GM12891 (cell line): ENCODE measurements at places on chromosomes 5 and 9.

- DNase-seq, result no peak
Observed at GRCh38 chr9:81885602-81886001, 42.6 kb upstream of the SPATA31D4 start.

- no peak for DNase-seq
Observed at GRCh38 chr5:178331491-178331996, 98.9 kb upstream of the PHYKPL start.

- no peak for DNase-seq
Observed at GRCh38 chr5:4699592-4699991, 440.5 kb upstream of the ADAMTS16 start.

DNA sequence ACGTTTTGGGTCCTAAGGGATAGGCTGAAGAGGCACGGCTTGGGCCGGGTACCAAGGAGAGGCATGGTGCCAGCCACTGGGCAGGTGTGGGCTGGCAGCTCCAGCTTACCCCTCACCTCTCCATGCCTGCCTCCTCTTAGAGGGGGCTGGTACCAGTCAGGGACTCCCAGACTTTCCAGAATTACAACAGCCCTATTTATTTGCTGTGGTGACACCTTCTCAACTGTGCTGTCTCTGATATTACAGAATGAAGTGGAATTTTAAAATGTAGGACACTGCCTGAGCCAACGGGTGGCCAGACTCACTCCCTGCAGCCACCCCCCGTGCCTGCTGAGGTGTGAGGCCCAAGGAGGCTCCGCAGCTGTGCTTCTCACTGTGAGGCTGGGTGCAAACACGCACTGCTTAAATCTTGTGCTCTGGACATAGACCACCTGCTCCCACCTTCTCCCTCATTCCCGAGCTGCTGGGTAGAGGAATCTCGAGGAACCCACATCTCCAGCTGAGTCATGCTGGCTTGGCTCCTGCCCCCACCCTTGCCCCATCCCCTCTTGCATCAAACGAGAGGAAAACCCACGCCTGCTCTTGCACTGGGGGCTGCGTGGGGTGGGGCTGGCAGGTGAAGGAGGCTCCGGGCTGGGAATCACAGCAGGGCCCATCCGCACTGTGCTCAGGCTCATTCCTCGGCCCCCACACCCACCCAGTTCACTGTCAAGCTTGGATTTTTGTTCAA is 47.9 kb downstream of the PRRT1B start:
- DNase-seq, result no peak

GRCh38 chr5:112930082-112930344 is 8.0 kb upstream of the REEP5 start:
- DNase-seq, result no peak

- no peak for DNase-seq
Observed at GRCh38 chr9:72309364-72310133, 55.5 kb downstream of the ZFAND5 start.

DNA sequence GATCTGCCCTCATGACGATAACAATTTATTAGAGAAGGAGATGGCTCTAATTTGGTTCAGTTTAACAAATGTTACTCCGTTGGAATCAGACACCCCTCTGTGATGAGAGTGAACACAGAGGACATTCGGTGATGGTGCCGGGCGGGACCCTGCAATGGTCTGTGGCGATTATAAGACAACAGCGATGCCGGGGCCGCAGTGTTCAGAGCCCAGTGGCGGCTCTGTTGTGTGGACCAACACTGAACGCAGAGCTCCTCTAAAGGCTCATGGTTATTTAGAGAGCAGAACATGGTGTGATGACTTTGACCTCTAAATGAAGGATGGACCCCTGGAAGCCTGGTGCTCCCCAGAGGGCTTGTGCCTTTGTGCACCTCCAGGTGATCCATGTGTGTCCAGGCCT is 21.2 kb downstream of the UBE2QL1 start:
- no peak for DNase-seq

DNA sequence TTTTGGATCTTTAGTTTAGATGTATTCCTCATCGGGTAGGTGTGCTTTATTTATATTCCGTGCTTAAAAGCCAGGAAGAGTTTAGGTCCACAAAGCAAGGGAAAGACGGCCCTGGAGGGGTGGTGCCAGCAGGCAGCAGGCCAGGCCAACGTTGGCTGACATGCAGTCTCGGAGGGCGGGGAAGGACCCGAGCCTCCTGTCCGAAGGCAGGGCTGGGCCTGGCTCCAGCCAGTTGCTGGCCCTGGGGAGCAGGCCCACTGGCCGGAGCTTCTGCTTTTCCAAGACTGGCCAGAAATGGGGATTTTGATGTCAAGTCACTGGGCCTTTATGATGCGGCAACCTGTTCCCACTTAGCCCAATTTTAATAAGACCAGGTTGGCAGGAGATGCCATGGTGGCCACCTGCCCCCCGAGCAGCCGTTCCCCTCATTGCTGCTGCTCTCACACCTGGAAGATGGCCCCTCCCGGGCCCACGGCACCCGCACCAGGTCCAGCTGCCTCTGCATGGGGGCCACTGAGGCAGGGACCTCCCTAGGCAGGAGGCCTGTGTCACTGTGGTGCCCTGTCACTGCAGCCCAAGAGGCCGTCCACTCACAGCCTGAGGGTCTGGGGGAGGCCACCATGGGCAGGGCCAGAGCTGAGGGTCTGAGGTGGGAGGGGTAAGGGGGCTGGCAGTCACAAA is 23.2 kb downstream of the LPCAT1 start:
- no peak for DNase-seq

GRCh38 chr5:132479111-132479951 is 11.2 kb downstream of the IRF1 start:
- no peak for DNase-seq

GRCh38 chr5:75047356-75047755 is 5.0 kb downstream of the GCNT4 start:
- DNase-seq, result no peak

DNA sequence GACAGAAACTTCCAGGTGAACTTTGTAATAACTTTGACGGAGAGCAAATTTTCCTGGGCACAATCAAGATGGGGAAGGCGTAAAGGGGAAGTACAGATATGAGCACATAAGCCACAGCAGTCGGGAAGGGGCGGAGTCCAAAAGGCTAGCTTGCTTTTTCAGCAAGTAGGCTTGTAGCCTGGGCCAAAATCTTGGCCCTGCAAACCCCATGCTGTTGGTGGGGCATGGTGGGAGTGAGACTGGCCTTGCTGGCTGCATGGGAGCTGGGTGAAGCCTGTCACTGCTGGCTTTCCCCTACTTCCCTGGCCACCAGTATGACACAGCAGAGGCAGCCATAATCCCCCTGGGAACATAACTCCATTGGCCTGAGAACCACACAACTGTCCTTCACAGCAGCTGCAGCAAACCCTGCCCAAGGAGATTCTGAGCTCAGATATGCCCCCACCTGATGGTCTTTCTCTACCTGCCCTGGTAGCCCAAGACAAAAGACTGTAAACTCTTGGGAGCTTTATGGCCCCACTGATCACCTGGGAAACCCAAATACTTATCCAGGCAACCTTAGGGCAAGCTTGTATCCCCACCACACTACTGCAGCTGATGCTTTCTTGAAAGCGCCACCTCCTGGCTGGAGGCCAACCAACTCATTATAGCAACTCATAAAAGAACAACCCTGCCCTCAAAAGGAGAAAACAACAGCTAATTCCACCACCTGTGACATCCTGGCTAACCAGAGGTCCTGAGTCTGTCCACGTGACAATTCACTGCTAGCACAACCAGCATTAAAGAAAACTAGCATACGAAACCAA is 24.0 kb downstream of the DCTN4 start:
- DNase-seq, result no peak

DNA sequence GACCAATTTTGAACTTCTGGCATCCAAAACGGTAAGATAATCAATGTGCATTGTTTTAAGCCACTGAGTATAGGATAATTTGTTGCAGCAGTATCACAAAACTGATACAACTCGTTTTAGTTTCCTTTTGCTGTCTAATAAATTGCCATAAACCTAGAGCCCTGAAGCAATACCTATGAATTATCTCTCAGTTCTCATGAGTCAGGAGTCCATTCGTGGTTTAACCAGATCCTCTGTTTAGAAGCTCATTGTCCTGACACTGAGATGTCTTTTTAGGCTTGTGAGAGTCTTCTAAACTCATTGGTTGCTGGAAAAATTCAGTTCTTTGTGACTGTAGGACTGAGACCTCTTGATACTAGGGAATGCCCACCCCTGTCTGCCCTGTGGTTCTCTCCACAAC is 262.9 kb downstream of the SEMA5A start:
- no peak for DNase-seq

GRCh38 chr9:127537014-127537413 is 75.1 kb upstream of the STXBP1 start:
- no peak for DNase-seq

DNA sequence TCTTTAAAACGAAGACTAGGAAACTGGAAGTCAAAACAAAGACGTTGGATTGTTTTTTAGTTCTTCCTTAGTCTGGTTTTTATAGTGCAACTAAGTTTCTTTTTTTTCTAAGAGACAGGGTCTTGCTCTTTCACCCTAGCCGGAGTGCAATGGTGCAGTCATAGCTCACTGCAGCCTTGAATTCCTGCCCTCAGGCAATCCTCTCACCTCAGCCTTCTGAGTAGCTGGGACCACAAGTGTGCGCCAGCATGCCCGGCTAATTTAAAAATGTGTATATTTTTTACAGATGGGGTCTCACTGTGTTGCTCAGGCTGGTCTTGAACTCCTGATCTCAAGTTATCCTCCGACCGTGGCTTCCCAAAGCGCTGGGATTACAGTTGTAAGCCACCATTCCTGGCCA is 27.6 kb downstream of the ZFYVE16 start:
- no peak for DNase-seq

DNA sequence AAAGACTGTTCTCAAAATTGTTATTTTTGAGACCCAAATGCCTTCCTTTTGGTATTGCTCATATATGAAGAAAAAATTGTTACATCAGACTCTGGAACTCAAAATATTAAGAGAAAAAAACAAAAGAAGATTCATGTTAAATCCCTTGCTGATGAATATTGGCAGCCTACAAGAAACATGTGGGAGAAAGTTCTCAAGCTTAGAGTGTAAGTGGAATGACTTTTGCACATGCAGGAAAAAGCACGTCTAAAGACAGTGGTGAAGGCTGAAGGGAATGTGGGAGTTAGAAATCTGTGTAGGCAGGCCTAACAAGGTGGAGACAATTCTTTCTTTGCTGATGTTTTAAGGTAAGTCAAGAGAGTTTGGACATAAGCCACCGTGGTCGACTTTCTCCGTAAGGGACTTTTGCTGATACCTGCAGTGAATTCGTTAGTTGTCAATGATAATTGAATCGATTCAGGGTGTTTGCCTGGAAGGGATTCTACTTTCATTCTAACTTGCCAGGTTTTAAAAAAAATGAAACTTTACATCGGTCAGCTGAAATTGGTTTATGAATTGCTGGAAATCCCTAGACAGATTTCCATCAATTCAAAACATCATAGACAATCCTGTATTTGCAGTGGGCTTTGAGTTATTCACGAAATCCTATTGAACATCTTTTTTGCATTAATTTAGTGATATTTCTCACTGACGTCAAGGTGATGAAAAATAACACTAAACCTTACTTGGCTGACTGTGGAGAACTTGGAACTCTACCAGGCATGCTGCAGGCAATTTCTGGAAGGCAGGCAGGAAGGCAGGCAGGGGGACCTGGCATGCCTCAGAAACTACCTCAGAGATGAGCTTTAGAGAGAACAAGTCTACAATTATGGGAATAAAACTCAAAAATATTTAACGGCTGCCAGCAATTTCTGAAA is 359.1 kb upstream of the ADAMTSL1 start:
- no peak for DNase-seq

GRCh38 chr5:64659289-64659688 is 31.0 kb upstream of the SHISAL2B start:
- no peak for DNase-seq

DNA sequence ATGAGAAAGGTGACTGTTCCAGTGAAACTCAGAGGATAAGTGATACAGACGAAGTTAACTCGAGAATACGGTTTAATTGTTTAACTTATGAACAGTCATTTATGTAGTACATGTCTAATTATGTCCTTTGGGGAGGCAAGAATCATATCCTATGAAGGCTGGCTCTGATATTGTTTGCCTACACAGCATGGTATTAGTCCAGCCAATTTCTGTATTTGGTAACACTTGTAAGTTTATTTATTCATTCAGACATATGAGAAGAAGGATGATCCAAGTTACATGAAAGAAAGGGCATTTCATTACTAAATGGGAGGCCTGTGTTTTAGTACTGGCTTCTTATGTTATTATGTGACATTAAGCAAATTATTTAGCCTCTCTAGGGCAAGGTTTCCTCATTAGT is 199.7 kb downstream of the NNT start:
- DNase-seq, result no peak

GRCh38 chr9:33818847-33819500 is 2.0 kb downstream of the UBE2R2 start:
- no peak for DNase-seq

- DNase-seq, result no peak
Observed at GRCh38 chr9:95495961-95496360, 20.8 kb downstream of the PTCH1 start.

GRCh38 chr5:113233606-113234005 is 201.2 kb downstream of the TSSK1B start:
- no peak for DNase-seq

DNA sequence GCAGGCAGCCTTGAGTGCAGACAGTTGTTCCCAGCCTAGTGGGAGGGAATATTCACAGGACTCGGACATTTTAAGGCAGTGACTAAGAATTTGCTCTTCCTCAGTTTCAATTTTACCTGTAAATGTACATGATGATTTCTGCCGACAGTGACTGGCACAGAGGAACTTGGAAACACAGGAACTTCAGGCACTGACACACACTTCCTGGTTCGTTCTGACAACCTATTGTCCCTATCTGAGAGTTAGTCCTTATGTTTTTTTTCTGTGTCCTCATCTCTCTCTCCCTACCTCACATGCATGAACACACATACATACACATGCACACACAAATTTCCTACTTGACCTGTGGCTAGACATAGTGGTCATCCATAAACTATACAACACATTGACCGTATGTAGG is 89.4 kb upstream of the CD180 start:
- no peak for DNase-seq

DNA sequence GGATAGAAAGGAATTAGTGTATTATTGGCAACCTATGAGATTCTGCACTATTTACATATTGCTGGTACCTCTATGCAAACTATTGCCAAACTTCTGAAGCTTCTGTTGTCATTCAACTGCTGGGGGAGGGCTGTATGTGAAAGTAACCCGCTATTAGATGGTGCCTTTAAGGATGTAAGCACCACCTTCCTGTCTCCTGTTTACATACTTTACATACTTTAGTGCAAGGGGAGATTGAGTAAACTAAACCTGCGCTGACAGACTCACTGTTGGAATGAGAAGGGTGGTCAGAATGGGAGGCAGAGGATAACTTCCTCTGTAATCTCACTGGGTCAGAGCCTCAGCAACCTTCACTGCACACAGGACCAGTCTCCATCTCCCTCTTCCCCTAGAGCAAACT is 123.8 kb downstream of the NR3C1 start:
- DNase-seq, result no peak

GRCh38 chr5:106113922-106114321 is 1556.8 kb downstream of the EFNA5 start:
- no peak for DNase-seq

DNA sequence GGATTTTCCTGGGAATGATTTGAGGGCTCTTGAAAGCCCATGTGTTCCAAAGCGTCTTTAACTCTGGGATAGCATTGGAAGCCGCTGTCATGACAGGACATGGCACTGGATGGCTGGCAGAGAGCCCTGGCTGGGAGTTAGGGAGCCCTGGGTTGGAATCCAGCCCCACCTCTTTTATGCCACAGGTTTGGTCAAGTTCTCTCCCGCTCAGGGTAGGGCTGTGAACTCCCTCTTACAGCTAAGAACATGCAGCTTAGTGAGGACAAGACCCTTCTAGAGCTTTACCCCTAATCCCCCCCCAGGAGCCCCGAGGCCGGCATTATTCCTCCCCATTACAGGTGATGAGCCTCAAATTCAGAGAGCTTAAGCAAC is 37.2 kb downstream of the OLFML2A start:
- DNase-seq, result no peak

GRCh38 chr5:60209146-60209840 is 315.8 kb upstream of the PDE4D start:
- no peak for DNase-seq
